ENCODE measurements at places on chromosomes 12 and 14. TPM values are rescaled to one million over a fixed set of nuclear protein-coding genes. Genes with fewer than 3 reads are reported as not detected.

GRCh38 chr12:123071099-123071800 lies 79.6 kb downstream of the PITPNM2 start:
- no peak for DNase-seq

- no peak for DNase-seq
Measured at GRCh38 chr12:82904219-82904790, 217.6 kb downstream of the TMTC2 start.

DNA sequence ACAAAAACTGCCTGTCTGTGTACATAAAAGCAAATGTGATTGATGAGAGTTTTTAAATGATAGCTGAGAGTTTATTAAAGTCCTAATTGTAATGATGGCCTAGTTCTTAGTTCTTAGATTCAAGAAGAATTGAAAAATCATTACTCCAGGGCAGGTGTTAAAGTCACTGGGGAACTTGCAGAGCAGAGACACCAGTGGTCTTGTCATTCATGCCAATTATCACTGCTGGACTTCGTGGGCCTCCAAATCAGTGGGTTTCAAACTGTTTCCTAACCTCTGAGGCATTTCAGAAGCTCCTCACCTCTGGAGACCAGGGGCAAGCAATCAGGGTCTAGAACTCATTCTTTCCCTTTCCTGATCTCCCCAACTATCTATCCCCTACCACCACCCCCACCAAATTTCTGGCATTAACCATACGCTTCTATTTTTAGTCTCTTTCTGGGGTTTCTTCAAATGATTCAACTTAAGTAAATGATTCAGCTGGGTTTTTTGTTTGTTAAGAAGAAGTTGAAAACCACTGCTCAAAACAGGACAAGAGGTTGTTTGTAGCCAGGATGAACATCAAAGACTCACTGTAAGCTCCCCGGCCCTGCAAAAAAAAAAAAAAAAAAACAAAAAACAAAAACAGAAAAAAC lies 80.1 kb downstream of the CEP83 start:
- no peak for DNase-seq

- DNase-seq: no peak
Measured at GRCh38 chr14:92751819-92752218, 3.4 kb upstream of the LGMN start.

DEGS2 gene
- total RNA-seq: not detected

DNA sequence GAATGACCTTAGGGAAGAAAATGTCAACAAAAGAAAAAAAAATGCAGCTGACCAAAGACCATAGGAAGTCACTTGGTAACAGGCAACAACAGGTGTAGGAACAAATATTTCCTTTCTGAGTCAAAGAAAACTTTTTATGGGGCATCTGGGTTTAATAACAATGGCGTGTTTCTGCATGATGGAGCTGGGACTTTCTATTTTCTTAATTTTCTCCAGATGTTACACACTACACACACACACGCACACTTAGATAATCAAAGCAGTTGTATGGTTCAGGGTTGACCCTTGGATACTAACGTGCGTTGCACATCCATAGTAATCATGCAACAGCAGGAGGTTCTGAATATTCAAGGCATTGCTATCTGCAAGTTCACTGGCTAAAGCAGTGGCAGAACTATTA lies 47.9 kb upstream of the NTF3 start:
- DNase-seq: no peak

DNA sequence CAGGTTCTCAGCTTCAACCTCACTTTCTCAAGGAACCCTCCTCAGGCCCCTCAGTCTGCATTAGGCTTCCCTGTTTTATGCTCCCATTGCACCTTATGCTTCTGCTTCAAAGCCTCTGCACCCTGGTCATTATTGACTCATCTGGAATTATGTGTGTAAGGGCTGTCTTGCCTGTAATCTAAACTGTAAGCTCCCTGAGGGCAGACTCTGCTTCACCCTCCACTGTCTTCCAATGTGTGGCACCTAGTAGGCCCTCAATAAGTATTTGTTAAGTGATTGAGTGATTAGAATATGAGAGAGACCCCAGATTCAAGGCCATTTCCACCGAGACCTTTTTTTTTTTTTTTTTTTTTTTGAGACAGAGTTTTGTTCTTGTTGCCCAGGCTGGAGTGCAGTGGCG lies 79.1 kb downstream of the VCPKMT start:
- DNase-seq: no peak

DNA sequence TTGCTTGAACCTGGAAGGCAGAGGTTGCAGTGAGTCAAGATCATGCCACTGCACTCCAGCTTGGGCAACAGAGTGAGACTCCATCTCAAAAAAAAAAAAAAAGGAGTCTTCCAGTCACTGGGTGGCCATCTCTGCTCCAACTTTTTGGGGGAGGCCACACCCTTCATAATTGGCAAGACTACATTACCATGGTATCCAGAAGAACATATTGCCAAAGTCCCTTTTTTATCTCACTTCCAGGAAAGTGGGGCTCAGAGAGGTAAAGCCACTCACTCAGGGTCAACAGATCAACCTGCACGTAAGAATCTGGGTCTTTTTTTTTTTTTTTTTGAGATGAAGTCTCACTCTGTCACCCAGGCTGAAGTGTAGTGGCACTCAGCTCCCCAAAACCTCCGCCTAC lies 5.0 kb upstream of the CD63 start:
- DNase-seq: no peak

AMDHD1 gene
- total RNA-seq: 0.43 TPM

- no peak for DNase-seq
Measured at GRCh38 chr12:17949558-17950141, 140.3 kb downstream of the RERGL start.

DNA sequence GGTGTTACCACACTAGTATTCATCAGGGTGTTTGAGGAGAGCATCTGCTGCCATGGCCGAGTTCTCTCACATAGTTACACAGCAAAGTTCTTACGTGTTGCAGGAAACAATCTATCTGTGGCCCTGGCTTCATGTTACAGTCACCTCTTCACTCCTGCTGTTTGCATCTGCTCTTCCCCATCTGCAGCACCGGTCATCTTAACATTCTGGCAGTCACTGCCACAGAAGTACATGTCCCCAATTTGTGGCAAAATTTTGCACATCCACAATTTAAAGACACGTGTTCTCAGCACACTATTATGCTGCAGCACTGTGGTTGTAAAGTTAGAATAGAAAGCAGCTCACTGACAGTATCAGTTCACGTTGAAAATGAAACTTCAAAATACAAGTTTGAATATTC lies 23.2 kb downstream of the MAPK1IP1L start:
- DNase-seq: no peak

DNA sequence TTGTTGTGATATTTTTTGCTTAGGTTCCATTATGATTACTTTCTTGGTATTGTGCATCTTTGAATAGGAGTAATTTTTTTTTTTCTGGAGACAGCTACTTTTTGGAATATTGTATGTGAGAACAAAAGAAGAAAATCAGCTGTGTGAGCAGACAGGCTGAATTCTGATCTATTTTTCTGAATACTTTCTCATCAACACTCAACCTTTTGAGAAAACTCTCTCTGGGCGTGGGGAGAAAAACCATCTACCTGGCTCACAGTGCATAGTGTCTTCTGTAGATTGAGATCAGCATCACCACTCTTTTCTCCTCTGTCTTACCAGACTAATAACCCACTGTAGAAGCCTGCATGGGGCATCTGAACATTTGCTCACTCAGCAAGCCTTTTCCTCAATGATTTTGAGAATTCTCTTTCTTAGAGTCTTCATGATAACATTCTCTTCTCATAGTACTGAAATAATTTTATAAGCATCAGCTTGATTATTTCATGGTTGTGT lies 3.3 kb downstream of the PIK3C2G start:
- DNase-seq: no peak

Measured in HT1080 (cell line).